MG63 (cell line): ENCODE measurements at places on chromosomes 7 and 10.

DNA sequence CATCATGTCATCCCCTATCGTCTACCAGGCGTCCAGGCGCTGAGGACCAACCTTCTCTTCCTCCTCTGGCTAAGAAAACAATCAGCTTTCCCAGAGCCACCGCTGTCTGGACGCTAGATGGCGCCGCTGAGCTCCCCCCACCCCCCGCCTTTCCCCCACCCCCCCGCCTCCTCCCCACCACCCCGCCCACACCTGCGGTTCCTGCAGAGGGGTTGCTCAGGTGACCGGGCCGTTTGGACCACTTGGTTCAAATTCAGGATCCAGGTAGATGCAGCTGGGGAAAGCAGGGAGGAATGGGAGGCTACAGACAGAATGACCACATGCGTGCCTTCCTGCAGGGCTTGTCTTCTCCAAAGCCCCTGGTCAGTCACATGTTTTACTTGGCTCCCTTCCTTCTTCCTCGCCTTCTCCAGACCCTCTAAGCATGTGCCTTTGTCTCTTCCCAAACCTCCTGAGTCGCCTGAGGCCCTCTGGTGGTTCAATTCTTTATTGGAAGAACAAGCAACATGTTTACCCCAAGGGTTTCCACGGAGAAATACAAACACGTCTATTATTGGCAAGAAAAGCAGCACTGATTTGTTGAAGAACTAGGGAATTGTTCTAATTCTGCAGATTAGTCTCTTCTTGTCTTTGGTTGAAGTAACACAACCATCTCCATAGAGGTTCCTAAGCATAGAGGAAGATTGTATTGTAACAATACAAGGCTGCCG lies 24.7 kb downstream of the AOC1 start:
- DNase-seq: peak; percentile 47

- no peak for DNase-seq
These were observed 18.8 kb upstream of the FAM170B start for GRCh38 chr10:49152663-49153062.

DNA sequence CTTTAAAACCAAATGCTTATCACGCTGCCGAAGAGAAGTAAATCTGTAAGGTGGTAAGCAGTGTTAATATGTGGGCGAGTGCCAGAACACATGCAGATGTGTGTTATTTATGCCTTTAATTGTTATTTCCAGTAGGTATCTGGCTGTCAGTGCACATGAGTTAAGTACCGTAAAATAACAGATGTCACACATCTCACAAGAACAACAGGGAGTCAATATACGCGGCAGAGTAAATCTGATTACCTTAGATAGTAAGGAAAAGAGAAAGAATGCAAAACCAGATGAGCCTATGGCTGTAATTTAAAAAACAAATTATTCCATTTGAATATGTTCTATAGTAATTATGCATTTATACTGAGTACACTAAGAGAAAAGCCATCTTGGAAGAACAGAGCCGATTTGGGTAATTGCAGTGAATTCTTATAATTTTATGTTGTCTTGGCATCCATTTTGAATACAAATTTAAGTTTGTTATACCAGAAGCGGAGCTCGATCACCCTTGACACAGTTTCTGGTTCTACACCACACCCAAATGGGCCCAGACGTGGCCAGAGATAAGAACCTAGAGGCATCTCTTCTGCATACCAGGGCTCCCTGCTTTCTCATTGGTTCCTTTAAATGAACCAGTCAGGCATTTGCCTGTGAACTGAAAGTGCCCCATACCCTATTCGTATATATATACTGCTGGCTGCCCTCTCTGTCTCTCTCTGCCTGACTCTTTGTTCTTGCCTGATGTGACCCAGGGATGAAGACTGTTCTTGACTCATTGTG lies 34.8 kb downstream of the DNAJB9 start:
- DNase-seq: no peak

- no peak for DNase-seq
These were observed 156.8 kb upstream of the MAGI2 start for GRCh38 chr7:79610313-79610712.

DNA sequence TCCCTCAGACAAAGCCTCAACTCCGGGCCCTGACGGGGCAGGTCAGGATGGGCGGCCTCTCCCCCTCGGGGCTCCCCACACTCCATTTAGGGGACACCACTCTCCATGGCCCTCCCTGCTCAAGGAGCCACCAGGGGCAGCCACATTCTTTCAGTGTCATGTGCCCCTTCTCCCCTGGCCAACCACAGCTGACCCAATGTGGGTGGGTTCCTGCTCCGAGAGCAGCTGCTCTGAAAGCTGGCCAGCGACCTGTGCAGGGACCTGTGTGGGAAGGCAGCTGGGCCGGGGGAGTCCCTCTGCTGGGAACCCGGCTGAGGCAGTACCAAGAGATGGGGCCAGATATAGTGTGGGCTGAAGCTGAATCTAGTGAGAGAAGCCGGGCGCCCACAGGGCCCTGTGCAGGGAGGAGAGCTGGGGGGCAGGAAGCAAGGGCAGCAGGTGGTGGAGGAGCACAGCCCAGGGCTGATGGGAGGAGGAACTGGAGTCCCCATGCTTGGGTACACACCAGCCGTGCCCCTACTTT lies 40.6 kb upstream of the NPFFR1 start:
- DNase-seq: no peak

- DNase-seq: no peak
These were observed 394.1 kb upstream of the PHF14 start for GRCh38 chr7:10579561-10579960.

- no peak for DNase-seq
These were observed 52.8 kb downstream of the NRF1 start for GRCh38 chr7:129664029-129665012.

GRCh38 chr10:30968711-30969110 lies 63.0 kb downstream of the ZNF438 start:
- DNase-seq: no peak

DNA sequence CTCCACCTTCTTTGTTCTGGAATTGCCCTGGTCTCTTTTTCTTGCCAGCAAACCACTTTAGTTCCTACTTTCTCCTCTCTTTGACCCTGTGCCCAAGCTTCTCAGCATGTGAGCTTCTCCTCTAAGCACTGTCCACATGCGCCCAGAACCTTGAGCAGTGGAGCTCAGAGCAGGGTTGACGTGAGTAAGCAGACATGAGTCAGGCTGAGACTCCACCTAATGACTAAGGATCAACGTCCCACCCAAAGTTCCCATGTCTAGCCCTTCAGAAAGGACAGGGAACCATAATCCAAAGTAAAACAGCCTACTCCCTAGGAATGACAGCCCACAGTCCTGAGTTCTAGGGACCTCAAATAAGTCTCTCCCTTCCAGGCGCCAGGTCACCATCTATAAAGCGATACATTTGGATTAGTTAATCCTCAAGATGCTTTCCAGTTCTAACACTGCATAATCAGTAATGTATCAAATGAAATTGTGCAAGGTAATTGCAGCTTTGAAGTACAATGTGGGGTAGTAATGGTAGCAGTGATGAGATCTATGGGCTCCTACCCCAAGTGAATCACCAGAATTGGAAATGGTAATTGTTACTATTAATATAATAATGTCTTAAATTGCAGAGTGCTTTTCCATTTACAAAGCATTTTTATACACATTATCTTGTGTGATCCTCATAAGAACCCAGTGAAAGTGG lies 44.5 kb downstream of the KCNMA1 start:
- DNase-seq: peak; percentile 96

GRCh38 chr7:30755384-30756154 lies 3.6 kb downstream of the INMT start:
- no peak for DNase-seq

DNA sequence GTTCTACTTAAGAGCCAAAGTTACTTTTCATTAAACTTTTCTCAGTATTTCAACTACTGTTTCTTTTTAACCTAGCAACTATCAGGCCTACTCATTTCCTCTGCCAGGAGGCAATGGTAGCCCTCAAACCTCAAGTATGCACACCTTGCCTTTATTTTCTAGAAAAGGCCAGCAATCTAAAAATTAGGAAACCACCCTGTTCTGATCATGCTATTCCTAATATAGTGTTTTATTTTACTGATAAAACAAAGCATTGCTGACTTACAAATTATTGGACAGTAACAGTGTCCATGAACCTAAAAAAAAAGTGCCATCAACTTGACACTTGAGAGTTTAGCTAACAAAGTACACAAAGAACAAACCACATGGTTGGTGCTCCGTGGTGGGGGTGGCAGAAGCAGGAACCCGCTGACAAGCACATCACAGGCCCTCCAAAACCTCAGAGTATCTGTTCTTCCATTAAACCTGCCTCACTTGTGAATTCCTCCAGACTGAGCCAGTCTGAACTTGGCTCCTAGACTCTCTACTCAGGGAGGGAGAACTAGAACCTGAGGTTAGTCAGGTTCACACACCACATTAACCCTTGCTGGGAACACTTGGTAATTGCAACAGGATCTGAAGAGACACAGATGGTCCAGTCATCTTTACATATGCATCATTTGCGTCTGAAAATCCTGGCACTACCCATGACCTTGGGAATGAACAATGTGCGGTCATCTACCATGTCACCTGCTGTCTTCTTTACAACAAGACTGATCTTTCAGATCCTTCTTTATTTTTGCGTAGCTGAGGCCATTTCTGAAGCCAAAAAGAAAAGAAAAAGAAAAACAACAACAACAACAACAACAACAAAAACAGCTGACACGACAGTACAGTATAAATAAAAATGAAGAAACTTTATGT lies 31.9 kb downstream of the PIP4K2A start:
- DNase-seq: peak; percentile 7

GRCh38 chr7:12637819-12638592 lies 49.4 kb upstream of the ARL4A start:
- no peak for DNase-seq

GRCh38 chr7:36023033-36023560 lies 130.0 kb upstream of the EEPD1 start:
- DNase-seq: no peak

DNA sequence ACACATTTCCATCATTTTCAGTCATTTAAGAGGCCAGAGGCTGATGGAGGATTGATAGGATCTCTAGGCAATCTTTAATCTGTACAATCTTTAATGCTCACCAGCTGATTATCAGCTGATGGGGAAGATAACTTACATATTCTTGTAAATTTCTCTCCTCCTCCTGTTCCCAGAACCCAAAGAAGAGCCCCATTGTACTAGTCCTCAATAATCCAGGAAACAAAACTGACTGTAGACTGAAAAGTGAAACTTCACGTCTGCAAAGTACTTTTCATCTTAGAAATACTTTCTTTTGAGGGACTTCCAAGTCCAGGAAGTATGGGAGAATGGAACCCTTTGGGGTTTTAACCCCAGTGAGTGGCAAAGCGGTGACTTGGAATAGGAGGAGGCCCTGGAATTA lies 283.3 kb downstream of the FRMD4A start:
- DNase-seq: no peak

- DNase-seq: no peak
These were observed 472 bp upstream of the ADAM22 start for GRCh38 chr7:87933605-87933952.

DNA sequence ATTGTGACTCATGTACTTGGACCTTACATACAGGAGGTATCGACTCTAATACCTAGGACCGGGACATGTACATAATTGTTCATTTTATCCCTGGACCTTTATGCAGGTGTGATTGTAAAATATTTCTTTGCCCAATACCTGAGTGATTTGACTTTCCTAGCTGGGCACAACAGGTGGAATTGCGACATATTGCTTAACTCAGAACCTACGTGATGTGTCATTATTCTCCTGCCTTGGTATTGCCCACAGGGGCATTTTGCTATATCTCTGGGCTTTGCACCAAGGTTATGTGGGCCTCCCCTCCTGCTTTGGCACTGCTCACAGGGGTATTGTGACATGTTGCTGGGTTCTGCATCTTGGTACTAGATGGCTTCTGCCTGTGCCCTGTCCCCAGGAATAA lies 23.9 kb upstream of the ZNF107 start:
- no peak for DNase-seq

GRCh38 chr10:11472158-11472753 lies 139.2 kb downstream of the USP6NL start:
- peak; percentile 35 for DNase-seq

- no peak for DNase-seq
These were observed 20.9 kb upstream of the INMT start for GRCh38 chr7:30730996-30731395.

- peak; percentile 69 for DNase-seq
These were observed 2.7 kb downstream of the KCNIP2 start for GRCh38 chr10:101840741-101841453.
